ENCODE measurements at places on chromosomes 6 and 20.

DNA sequence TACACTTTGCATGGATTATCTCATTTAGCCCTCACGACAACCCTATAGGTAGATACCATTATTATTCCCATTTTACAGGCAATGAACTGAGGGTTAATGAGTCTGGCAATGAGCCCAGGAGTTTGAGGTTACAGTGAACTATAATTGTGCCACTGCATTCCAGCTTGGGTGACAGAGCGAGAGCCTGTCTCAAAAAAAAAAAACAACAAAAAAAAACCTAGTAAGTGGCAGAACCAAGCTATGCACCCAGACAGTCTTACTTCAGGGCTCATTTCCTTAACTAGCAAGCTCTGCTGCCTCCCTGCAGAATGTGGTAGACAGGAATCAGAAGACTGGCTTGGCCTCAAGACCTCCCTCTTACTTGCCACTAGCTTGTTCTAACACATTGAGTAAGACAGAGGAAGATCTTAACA is 71.9 kb upstream of the RREB1 start:
- ATAC-seq, result no peak

DNA sequence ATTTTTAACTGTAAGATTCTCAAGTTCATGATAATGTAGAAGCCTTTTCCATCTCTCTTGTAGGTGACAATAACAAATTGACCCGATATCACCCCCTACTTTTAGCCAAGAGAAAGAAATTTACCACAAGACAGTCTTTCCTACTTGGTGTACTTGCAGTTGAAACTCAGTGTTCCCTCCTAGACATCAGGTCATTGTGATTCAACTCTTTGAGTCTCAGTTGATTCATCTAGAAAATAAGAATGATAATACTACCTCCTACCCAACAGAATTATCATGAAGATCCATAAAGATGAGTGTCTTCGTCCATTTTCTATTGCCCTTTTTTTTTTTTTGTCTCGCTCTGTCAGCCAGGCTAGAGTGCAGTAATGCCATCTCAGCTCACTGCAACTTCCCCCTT is 51.3 kb upstream of the TRERF1 start:
- ATAC-seq, result no peak

GRCh38 chr6:73028893-73029450 is 196.3 kb downstream of the KHDC1L start:
- ATAC-seq, result no peak

DNA sequence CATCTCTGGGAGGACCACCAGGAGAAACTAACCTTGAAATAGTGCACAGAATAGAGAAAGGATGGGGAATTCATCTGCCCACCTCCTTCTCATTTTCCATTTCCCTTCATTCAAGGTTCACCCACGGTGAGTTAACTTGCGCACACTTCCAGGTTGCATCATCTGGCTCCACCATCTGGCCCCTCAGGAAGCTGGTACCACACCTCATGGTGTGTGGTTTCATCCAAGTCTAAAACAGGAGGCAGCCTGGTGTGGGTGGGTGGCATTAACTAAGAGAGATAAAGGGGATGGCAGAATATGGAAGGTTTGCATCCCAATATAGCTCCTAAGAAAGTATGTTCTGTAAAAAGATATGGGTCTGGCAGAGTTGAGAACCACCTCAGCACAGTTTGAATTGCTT is 3.8 kb downstream of the ZNF334 start:
- no peak for ATAC-seq

DNA sequence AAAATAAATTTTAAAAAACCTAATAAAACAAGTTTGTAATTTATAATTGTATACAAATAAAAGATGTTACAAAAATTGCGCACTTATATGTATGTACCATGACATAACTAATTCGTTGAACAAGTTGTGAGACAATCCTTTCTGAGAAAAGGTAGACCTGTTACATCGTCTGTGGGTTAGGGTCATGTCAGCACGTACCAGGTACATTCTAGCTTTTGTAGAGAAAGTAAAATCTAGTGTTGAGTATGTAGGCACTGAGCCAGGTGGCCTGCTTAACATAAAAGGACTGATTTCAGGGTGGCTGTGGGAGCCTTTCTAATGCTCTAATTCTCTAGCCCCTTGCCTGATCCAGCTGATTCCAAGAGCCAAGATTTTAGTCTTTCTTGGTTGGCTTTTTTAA is 10.4 kb downstream of the RPL7L1 start:
- no peak for ATAC-seq

GRCh38 chr6:156808287-156808686 is 31.1 kb downstream of the ARID1B start:
- no peak for ATAC-seq

DNA sequence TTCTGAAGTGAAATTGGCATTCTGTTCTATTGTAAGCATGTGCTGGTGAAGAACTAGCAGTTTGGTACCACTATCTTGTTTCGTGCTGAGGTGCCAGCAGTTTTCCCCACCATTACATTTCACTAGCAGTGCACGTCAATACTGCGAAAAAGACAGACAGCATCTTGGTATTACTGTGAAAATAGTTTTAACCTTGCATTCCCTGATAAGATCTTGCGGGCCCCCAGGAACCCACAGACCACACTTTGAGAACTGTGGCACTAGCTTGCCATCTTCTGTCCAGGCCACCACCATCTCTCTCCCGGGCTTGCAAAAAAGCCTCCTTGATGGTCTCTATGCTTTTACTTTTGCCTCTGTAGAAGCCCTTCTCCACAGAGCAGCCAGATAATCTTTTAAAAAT is 185.7 kb downstream of the BACH2 start:
- no peak for ATAC-seq

GRCh38 chr6:146770275-146770964 is 171.6 kb downstream of the ADGB start:
- no peak for ATAC-seq

- peak; percentile 75 for ATAC-seq
These were observed 159.1 kb downstream of the PKHD1 start for GRCh38 chr6:51928320-51928719.

- no peak for ATAC-seq
These were observed 14.8 kb downstream of the KIAA1755 start for GRCh38 chr20:38245753-38246152.

DNA sequence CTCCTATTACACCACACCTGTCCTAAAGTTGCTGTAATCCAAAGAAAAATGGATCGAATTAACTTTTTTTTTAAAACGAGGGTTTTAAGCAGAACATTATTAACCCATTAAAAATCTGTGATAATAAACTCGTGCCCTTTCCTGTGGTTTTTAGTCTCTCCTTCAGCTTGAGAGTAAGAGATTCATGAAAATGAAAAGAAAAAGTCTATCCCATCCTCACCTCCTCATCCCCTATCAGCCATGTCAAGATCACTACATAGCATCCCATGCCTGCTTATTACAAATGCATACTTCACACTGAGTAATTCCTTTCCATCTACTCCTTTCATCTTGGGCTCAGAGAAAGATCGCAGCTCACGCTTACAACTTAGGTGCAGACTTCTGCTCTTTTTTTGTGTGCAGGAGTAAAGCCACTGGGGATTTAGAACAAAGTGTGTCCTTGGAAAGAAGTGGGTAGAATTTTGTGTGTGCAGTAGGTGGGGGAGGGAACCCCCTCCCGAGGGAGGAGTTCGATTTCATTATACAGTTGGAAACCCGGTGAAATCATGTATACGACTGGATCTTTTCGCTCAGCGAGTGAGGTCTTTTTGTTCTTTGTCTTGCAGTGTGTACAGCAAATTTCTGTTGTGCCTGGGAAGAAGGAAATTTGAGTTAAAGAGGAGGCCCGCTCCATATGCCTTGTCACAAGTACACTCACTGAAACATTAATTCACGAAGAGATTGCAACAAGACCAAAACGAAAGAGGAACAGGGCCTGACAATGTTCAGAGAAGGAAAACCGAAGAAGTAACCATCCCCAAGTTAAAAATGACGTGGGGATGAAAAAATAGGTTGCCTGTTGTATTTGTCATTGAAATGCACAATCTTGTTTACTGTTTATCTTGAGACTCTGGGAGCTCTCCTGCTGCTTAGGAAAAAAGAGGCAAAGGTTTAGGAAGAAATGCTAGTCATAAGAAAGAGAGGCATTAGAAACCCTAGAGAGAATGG is 146.5 kb upstream of the ZNF217 start:
- ATAC-seq, result peak; percentile 65

- no peak for ATAC-seq
These were observed 213.0 kb upstream of the CITED2 start for GRCh38 chr6:139587469-139587868.

- no peak for ATAC-seq
These were observed 113.9 kb downstream of the ADAT2 start for GRCh38 chr6:143336446-143337152.

- ATAC-seq, result peak; percentile 64
These were observed at the start of gene AIF1 for GRCh38 chr6:31614684-31615578. Gene AIF1, plus strand, starts transcription at chr6:31615234. Its CDS starts 96 bp downstream, at chr6:31615330.

DNA sequence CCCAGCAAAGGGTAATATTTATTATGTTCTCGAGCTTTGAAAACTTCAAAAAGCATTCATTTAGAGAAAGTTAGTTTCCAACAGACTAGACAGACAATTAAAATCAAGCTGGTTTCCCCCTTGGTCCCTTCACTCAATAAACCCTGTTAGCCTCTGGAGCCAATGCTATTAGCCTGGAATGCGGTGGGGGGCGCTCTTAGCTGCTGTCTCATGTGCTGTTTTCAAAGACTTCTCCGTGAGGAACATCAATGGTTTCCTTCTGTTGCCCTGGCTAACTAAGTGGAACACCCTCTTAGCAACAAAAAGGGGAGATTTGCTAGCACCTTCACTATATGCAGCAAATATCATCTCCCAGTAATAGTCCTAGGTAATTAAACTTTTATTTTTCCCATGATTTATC is 86.4 kb downstream of the LY86 start:
- ATAC-seq, result no peak

DNA sequence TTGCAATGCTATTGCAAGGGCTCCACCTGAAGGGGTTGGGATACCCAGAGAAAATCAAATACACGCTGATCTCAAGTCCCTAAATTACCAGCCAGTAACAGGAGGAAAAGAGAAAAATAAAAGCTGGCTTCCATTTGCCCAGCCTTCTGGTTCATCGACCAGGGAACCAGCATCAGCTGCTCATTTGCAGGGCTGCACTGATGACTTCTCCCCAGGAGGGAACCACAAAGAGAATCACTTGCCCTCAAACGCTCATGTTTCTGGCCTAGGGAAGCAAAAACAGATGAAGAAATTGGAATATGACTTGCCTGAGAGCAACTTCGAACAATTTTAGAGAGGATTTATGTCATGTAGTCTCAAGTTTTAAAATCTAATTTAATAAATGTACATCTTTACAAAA is 119.7 kb downstream of the SH3BGRL2 start:
- no peak for ATAC-seq

GRCh38 chr6:122289762-122290539 is 109.5 kb upstream of the HSF2 start:
- no peak for ATAC-seq

- ATAC-seq, result no peak
These were observed 166.0 kb upstream of the FAM83B start for GRCh38 chr6:54680531-54680930.

DNA sequence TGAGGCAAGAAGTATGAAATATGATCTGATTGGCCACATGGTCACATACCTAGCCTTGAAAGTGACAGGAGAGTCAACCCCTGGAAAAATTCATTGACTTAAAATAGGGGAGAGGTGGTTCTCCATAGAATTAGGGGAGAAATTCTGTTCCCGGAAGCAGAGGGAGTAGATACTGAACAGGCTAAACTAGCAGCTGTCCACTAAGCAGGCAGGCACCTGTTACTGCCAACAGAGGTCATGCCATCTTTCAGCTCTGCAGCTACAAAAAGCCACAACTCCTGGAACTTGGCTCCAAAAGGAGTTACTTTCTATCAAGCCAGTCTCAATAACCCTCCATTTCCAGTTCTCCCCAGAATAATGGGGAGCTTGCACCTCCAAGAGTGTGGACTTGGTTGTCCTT is 352.5 kb downstream of the MAFB start:
- ATAC-seq, result no peak

GRCh38 chr20:20780127-20780824 is 67.8 kb upstream of the RALGAPA2 start:
- ATAC-seq, result peak; percentile 77
